Fibroblast of lung (primary cell): ENCODE measurements at places on chromosomes 7 and 10. TPM values are rescaled to one million over a fixed set of nuclear protein-coding genes. Genes with fewer than 3 reads are reported as not detected.

DNA sequence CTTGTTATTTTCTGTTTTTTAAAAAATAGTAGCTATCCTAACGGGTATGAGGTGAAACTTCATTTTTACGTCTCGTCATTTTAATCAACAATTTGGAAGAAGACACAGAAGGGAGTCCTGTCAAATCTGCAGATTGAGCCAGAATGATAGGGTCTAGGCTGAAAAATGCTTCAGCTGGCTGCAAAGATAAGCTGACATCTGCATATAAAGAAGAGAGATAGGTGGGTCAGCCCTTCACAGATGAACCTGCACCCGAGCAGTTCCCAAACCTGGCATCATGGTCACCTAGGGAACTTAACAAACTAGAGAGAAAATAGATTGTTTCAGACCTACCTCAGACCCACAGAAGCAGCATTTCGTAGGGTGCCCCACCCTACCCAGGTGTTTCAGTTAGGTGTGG is 35.2 kb upstream of the BMPR1A start:
- no peaks in the 10 kb centered on the region for H3K27me3 ChIP-seq
- no peak overlapping the region for H3K27ac ChIP-seq
- no peak overlapping the region for H3K4me3 ChIP-seq
- no peak for DNase-seq
- no peaks in the 10 kb centered on the region for H3K4me1 ChIP-seq

DNA sequence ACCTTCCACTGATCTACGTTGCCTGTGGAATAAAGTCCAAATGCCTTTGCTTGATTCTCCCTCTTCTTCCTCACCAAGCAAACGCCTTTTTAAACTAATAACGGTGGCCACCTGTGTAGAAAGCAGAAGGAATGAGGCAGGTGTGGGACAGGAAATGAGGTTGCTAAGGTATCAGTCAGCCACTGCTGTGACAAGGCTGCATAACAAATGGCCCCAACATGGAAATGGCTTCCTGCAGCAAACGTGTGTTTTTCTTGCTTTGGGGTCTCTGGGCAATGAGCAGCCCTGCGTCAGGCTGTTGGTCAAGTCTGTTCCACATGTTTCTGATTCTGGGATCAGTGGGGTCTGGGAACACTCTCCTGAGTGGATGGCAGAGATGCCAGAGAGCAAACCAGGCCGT is 56.0 kb upstream of the EN2 start:
- no peaks in the 10 kb centered on the region for H3K4me1 ChIP-seq
- no peak for DNase-seq
- no peak overlapping the region for H3K4me3 ChIP-seq
- H3K36me3 ChIP-seq = no peaks in the 10 kb centered on the region

DNA sequence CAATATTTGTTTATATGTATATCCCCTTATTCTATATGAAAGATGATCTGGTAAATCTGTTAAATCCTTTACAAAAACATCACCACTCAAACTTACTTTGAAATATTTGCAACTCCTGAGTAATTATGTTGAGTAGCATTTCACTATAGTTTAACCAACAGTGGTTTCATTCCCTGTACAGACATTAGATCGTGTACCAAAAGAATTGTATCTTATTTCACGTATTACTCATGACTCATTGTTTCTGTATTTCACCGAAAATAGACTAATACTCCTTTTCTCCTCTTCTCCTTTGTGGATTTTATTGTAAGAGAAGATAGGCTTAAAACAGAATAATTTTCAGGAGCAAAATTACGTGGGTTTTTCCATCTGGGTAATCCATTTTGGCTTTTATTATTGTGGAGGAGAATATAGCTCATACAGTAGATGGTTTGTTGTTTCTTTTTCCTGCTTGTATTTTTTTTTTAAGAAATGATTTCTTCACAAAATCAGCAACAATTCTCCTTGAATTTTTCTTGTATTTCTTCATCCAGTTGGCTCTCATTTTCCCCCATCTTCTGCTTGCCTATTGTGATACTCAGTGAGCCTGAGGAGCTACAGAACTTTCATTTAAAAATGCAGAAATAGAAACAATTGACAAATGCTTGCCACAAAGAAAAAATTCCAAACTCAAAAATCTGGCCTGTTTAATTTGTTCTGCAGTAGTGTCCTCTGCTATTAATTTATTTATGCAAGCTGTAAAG is 90.6 kb upstream of the OIT3 start:
- no peak overlapping the region for H3K27ac ChIP-seq
- peaks cover 6% of the 10 kb centered on the region for H3K4me1 ChIP-seq
- no peaks in the 10 kb centered on the region for H3K27me3 ChIP-seq
- H3K4me3 ChIP-seq = peak overlapping the region; percentile 7

CCDC136 gene
- total RNA-seq = 4.9 and 12.1 TPM in 2 replicates

ITGA8 gene
- total RNA-seq = 0.99 and 1.3 TPM in 2 replicates

ADCY1 gene
- 0.51 and 2.5 TPM in 2 replicates for total RNA-seq

SORCS3 gene
- total RNA-seq = not detected in 2 replicates

DNA sequence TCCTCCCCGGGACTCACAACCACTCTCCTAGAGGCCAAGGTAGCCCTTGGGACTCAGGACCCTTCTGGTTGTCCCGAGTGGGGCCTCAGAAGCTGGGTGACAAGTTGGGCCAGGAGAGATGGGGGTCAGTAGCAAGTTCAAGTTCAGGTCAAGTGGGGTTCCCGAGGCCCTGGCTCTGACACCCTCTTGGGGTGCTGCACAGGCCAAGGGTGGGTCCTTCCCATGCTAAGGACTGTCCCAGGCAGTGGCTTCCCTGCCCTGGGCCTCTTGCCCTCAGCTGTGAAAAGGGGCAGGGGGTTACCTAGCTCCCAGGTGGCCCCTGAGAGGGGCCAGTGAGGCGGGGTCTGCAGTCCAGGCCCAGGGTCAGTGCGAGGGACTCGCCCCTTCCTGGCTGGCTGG is 115.4 kb upstream of the TNRC18 start:
- no peak overlapping the region for H3K27ac ChIP-seq
- no peaks in the 10 kb centered on the region for H3K4me1 ChIP-seq
- no peak overlapping the region for H3K4me3 ChIP-seq
- no peaks in the 10 kb centered on the region for H3K27me3 ChIP-seq
- no peak for DNase-seq

DNA sequence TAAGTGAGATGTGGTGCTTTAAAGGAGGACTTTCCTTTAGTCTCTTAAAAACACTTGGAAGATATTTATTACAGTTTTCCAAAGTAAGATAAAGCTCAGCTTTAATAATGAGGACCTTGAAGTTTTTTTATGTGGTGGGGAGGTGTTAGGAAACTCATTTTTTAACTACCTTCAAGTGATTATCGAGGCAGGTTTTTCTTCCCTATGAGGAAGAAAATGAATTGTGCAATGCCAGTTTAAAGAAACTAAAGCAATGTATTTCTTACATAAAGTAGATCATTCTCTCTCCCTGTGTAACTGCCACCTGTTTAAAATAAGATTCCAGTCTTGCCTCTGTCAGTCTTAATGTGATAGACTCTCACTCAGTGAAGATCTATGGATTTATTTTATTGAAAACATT is 27.9 kb downstream of the ZEB1 start:
- no peaks in the 10 kb centered on the region for H3K27me3 ChIP-seq
- no peaks in the 10 kb centered on the region for H3K36me3 ChIP-seq
- no peak overlapping the region for H3K27ac ChIP-seq
- H3K4me1 ChIP-seq = peaks cover 5% of the 10 kb centered on the region
- H3K4me3 ChIP-seq = no peak overlapping the region
- no peak for DNase-seq

GARIN1A gene
- 0.51 and 1.5 TPM in 2 replicates for total RNA-seq

RAB19 gene
- not detected in 2 replicates for total RNA-seq

- no peaks in the 10 kb centered on the region for H3K4me1 ChIP-seq
- no peaks in the 10 kb centered on the region for H3K27me3 ChIP-seq
- no peaks in the 10 kb centered on the region for H3K36me3 ChIP-seq
Measured at GRCh38 chr7:29120955-29121354, 25.4 kb downstream of the CPVL start.

ZNF107 gene
- total RNA-seq = 1.0 and 1.7 TPM in 2 replicates

- DNase-seq = peak; percentile 54
- H3K4me3 ChIP-seq = no peak overlapping the region
- no peaks in the 10 kb centered on the region for H3K27me3 ChIP-seq
- H3K27ac ChIP-seq = no peak overlapping the region
- H3K4me1 ChIP-seq = no peaks in the 10 kb centered on the region
- no peaks in the 10 kb centered on the region for H3K36me3 ChIP-seq
Measured at GRCh38 chr10:129030996-129031843, 435.8 kb upstream of the MGMT start.

CACNB2 gene
- 0.66 and 1.5 TPM in 2 replicates for total RNA-seq

DNA sequence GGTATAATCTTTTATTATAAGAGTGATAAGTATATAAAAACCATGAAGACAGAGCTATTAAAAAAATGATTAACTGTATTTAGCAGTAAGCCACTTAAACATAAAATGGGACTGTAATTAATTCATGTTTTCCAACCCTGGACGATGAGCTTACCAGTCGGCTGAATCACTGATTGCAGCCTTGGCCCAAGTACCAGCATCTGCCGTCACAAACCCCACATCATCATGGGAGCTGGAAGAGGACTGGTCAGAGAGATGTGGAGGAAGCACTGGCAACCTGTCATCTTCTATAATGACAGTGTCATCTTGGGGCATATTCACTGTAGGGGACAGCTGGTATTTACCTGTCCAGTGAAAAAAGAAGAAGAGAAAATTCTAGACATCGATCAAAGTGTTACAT is 473.6 kb downstream of the PARD3 start:
- no peak overlapping the region for H3K4me3 ChIP-seq
- no peak overlapping the region for H3K27ac ChIP-seq
- no peaks in the 10 kb centered on the region for H3K4me1 ChIP-seq
- DNase-seq = no peak
- no peaks in the 10 kb centered on the region for H3K27me3 ChIP-seq

SPAM1 gene
- not detected in 2 replicates for total RNA-seq

ASAH2 gene
- 0.51 and 0.99 TPM in 2 replicates for total RNA-seq

- H3K27ac ChIP-seq = no peak overlapping the region
- no peak for DNase-seq
- no peaks in the 10 kb centered on the region for H3K4me1 ChIP-seq
- no peak overlapping the region for H3K4me3 ChIP-seq
- H3K36me3 ChIP-seq = no peaks in the 10 kb centered on the region
Measured at GRCh38 chr10:92790440-92790839, 57.9 kb upstream of the EXOC6 start.
